ENCODE measurements at places on chromosomes 3 and 15. TPM values are rescaled to one million over a fixed set of nuclear protein-coding genes. Genes with fewer than 3 reads are reported as not detected.

FAM107A gene
- total RNA-seq, result 4.5 TPM

CCDC39 gene
- total RNA-seq, result not detected

TMEM266 gene
- 2.8 TPM for total RNA-seq

SOX14 gene
- 0.29 TPM for total RNA-seq

BFSP2 gene
- not detected for total RNA-seq

ZPLD1 gene
- total RNA-seq, result 1.5 TPM

- DNase-seq, result no peak
Measured at GRCh38 chr15:32834156-32834555, 116.4 kb downstream of the GREM1 start.

DNA sequence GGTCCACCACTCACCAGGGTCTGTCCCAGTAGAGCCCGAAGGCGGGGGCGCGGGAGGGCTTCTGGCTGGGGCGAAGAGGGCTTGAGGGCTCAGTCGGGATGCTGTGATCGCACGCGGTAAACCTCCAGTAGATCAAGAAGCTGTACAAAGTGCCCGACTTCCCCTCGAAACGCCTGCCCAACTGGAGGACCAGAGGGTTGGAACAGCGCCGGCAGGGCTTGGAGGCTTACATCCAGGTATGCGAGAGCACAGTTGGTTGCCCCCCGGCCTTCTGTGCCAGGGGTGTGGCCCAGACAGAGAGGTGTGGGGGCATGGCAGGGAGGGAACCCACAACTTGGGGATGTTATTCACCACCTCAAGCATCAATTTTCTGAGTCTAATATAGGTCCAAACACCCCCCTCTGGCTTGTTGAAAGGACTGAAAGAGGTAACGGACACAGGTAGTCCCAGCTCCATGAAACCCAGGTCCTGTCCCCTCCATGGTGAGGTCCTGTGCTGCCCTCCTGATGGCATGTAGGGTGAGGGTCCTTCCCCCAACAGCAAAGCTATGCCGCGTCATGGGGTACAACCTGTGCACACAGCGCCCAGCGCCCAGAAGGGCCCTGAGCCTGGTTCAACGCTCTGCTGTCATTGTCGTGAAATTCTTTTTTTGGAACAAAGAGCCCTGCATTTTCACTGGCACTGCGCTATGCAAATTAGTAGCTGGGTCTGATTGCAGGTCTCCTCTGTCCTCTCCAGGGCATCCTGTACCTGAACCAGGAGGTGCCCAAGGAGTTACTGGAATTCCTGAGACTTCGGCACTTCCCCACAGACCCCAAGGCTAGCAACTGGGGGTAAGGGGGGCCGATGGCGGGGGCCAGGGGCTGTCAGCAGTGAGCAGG, 1.2 kb downstream of the SNX22 start:
- no peak for DNase-seq

DNA sequence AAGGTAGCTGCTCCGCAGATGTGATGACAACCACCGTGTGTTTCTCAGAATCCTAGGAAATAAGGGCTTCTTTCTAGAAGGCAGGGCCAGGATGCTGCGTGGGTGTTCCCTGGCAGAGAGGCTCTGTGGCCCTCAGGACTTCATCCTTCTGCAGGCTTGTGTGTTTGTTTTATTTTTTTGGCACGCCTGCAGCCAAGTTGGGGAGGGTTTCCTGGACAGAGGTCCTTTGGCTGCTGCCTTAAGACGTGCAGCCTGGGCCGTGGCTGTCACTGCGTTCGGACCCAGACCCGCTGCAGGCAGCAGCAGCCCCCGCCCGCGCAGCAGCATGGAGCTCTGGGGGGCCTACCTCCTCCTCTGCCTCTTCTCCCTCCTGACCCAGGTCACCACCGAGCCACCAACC, at the start of gene CLEC3B:
CLEC3B (plus strand) TSS at position 266 of the 400 bp plus-strand sequence; CDS start at position 326, 60 bp downstream.
- no peak for DNase-seq

GRCh38 chr3:183285318-183285717, 32.3 kb downstream of the B3GNT5 start:
- DNase-seq, result no peak

DNA sequence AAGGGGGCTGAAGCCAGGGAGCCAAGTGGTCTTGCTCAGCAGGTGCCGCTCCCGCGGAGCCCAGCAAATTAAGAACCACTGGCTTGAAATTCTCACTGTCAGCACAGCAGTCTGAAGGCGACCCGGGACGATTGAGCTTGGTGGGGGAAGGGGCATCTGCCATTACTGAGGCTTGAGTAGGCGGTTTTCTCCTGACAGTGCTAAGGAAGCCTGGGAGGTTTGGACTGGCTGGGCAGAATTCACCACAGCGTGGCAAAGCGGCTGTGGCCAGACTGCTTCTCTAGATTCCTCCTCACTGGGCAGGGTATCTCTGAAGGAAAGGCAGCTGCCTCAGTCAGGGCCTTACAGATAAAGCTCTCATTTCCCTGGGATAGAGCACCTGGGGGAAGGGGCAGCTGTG, 57.0 kb upstream of the GPR149 start:
- DNase-seq, result no peak

DNA sequence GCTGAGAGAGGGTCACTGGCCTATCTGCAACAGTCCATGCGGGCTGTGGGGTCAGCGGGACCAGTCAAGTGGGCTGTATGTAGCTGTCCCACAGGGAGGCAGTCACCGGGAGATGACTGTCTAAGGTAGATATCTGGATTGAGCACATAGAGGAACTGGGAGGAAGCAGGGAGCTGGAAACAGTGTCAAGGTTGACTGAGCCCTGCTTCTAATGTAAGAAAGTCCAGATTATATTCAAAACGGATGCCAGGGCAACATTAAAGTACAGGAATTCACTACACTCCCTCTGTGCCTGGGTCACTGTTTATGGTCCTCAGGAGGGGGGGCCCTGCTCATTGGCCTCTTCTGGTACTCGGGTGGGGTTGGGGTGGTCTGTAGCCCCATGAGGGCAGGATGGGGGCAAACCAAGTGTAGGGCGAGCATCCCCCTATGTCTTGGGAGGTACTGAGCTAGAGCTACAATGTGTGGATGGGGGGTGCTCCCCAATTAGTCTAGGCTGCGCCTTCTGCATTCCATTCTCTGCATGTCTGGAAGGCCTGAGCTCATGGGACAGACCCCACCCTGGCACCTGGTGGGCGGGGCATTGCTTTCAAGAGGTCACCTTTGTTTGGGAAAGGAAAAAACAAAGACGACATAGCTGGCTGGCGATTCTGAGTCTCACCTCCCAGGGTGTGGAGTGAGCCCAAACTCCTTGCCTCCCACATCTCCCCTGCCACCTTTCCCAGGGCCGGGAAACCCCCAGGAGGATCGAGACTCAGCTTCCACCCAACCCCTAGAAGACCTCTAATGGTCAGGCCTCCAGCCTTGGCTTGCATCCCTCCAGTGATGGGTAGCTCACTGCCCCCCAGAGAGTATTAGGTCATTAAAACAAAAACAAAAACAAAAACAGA, 45.1 kb upstream of the C15orf39 start:
- no peak for DNase-seq

GRCh38 chr3:32522682-32523081, 20.0 kb upstream of the CMTM6 start:
- DNase-seq, result no peak

DNA sequence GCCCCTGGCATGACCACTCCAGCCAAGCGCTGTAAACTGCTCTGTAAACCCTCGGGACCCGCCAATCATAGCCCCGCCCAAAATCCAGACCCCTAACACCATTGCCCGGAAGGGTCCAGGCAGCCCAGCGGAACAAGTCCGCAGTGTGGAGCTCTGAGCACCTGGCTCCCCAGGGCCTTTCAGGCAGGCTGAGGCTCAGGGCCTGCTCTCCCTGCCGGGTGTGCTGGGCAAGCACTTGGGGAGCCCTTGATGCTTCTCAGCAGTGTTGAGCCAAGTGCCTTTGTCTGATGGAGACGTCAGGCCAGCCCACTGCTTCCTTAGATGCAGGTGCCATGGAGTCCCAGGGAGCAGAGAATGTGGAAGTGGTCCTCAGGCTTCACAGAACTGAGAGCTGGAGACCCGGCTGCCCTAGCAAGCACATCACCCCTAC, 106.2 kb downstream of the TLE3 start:
- DNase-seq, result no peak

DNA sequence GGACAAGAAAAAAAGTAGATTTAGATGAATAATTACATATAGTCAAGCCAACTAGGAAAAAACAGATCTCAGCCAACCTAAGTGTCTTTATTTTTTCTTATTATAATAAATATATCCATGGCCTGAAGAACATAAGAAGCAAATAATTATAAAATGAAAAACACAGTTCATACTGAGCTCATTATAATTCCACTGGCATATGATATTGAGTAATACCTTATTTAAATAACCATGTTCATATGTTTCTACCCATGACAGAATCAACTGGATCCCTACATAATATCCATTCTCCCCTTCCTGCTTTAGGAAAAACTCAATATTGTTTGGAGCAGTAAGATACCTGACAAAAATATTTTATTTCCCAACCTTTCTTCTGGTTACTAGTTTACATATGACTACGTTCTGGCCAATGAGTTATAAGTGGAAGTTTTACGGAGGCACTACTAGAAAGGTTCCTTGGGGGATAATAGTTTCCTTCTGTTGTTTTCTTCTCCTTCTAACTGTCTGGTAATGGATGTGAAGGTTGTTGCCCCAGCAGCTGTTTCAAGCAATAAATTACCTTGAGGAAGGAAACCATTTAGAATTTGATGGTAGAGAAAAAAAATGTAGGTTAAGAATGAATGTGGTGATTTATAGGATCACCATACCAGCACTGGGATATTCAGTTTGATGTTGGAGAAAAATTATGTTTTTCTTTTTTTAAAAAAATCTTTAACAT, 184.1 kb upstream of the MBNL1 start:
- DNase-seq, result no peak

GRCh38 chr3:66407611-66408218, 93.1 kb downstream of the LRIG1 start:
- peak; percentile 83 for DNase-seq

DNA sequence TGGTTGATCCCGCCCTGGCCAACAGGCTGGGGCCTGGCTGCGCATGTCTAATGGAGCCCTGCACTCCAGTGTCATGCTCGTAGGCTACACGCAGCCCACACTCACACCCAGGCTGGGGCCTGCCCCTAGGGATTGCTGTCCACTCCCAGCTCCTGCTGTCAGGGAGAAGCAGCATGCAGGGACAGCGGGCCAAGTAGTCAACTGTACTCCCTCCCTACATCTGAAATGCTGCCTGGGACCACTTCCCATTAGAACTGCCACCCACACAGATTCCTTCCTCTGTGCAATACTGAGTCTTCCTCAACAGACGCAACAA, 16.1 kb downstream of the ALS2CL start:
- no peak for DNase-seq

- DNase-seq, result no peak
Measured at GRCh38 chr3:24899901-24900603, 405.4 kb upstream of the THRB start.

DNA sequence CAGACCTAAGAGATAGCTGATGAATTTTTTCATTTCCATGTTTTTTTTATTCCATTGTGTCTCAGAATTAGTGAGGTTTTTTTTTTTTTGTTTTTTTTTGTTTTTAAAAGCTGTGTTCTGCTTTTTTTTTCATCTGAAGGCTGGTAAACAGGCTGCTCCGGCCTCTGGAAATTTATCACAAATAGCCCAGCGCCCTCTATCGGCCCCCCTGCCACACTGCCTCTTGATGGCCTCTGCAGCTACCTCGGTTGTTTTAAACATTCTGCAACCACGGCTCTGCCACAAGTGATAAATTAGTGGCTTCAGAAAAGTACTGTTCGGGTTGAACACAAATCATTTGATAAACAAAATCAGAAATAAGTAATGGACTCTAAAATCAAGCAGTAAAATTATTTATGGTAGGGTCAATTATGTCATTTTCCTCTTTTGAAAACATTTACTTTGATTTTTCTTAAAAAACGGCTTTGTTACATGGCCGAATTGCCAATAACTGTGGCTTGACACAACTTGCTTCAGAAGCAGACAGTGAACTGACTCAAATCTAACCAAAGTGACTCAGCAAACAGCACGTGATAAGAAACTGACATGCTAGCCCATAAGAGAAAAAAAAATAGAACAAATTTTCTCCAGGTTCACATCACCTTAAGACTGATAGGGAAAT, 87.8 kb downstream of the RSL24D1 start:
- DNase-seq, result peak; percentile 79

GRCh38 chr3:177726807-177727206, 529.5 kb upstream of the TBL1XR1 start:
- no peak for DNase-seq

- DNase-seq, result no peak
Measured at GRCh38 chr3:153973722-153974265, 147.4 kb upstream of the ARHGEF26 start.

GRCh38 chr15:83983634-83984458, 251.7 kb upstream of the GOLGA6L4 start:
- no peak for DNase-seq

GRCh38 chr15:92629975-92630626, 25.5 kb downstream of the FAM174B start:
- DNase-seq, result no peak

DNA sequence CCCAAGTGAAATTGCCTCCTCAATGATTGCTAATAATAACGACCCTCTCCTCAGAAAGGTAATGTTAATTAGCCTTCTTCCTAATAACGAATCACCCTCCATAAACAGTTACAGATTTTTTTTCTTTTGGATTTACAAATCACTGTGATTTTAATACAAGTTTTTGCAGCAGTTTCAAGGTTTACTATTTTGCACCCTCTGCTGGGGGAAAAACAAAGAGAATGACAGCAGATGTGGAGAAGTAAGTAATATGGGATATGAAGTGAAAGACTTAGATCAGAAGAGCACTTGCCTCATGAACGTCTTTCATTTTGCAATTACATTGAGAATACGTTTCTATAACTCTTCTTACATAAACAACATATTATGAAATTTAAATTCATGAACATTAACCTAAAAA, 16.1 kb upstream of the CNTN3 start:
- DNase-seq, result no peak
